EL (cell line): ENCODE measurements at places on chromosomes 7 and 10.

DNA sequence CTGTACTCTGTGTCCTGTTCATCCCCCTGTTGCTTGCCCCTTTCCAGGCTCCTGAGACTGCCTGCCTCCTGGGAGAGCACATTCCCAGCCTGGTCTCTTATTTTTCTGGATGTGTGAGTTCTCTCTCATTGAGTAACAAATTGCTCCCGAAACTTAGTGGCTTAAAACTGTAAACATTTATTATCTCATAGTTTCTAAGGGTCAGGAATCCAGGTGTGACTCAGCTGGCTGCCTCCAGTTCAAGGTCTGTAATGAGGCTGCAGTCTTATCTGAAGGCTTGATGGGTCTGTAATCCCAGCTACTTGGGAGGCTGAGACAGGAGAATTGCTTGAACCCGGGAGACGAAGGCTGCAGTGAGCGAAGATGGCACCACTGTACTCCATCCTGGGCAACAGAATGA lies 53.6 kb upstream of the PRR15 start:
- no peak for DNase-seq

DNA sequence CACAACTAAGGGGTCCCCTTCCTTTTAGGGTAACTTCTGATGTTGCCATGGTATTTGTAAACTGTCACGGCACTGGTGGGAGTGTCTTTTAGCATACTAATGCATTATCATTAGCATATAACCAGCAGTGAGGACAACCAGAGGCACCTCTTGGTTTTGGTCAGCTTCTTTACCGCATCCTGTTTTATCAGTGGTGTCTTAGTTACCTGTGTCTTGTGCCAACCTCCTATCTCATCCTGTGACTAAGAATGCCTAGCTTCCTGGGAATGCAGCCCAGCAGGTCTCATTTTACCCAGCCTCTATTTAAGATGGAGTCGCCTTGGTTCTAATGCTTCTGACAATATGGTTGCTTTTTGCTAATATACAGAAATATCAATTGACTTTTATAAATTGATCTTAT lies 54.9 kb downstream of the AHCYL2 start:
- no peak for DNase-seq

DNA sequence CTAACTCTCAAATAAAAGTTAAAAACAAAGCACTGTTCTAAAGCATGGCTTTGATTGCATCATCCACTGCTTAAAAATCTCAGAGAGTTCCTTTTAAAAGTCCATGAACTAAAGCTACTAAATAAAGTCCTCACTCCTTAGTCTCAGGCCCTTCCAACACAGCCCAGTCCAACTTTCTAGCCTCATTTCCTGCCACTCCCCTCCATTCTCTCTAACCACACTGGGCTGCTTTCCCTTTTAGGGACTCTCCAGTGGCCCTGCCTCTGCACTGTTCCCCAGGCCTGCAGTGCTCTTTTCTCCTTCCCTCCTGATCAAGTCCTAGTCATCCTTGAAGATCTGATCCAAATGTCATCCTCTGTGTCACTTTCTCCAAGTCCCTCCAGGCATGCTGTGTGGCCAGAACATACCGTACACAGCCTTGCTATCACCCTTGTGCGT lies 56.9 kb upstream of the PPP1R3C start:
- DNase-seq = peak; percentile 61

DNA sequence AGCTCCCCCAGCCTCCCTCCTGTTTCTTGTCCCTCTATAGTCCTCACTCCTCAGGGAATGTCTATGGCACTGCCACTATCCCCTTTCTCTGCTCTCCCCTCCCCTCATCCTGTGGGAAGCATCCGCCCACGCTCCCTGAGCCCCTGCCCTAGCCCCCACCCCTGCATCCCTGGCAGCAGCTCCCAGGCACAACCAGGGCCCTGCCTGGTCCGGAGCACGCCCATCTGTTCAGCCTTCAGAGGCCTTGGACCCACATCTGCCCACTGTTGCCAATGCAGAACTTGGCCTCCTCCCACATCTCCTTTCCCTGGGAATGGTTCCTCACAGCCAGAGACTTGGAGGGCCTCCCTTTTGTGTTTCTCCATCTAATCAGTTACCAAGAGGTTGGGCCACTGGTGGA lies 20.4 kb upstream of the TBRG4 start:
- no peak for DNase-seq

- peak; percentile 39 for DNase-seq
These were observed 12.5 kb upstream of the CALD1 start for GRCh38 chr7:134766779-134767519.

DNA sequence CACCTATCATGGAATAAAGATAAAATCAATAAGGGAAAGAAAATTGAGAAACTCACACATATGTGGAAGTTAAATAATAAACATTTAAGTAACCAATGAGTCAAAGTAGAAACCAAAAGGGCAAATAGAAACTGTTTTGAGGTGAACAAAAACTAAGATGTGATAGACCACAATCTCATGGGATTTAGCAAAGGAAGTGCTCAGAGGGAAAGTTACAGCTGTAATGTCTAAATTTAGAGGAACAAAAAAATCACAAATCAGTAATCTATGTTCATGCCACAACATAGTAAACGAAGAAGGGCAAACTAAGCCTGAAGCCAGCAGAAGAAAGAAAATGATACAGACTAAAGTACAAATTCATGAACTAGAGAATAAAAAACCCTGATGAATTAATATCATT lies 16.3 kb downstream of the CYP3A4 start:
- no peak for DNase-seq

DNA sequence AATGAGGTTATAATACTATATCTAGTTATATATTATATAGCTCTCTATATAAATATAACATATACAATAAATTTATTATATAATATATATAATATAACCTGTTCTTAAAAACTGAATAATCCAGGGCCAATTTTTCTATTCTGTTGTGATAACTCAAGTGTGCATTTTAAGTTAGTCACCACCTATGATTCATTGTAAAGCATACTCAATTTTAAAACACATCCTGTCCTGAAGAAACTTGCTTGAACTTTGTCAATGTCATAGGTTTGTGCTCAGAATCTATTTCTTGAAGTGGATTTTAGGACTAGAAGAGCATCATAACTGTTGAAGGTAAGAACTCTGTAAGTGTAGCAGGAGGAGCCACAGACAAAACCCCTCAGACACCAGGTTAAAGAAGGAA lies 1209.8 kb downstream of the REEP3 start:
- DNase-seq = no peak

DNA sequence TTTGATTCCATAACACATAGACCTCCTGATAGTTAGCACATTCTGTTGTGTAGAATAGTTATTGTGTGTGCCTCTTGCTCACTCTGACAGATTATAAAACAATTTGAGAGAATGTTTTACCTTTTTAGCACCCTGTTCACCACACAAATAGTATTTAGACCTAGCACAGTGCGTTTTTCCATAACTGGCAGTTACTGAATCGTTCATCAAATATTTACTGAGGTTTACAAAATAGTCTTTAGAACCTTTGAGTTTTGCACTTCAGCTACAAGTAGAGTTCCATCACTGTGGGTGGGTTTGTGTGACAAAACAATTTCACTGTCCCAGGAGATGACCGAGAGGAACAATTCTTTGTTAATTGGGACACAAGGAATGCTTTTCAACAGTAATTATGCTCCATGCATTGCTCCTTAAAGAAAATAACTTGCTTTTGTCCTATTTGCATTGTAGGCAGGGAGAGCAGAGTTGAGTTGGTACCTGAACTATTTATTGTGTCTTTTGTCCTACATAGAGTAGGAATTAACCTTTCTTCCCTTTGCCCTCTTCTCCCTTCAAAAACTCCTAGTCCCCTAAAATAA lies 62.3 kb downstream of the DNAH11 start:
- DNase-seq = no peak

DNA sequence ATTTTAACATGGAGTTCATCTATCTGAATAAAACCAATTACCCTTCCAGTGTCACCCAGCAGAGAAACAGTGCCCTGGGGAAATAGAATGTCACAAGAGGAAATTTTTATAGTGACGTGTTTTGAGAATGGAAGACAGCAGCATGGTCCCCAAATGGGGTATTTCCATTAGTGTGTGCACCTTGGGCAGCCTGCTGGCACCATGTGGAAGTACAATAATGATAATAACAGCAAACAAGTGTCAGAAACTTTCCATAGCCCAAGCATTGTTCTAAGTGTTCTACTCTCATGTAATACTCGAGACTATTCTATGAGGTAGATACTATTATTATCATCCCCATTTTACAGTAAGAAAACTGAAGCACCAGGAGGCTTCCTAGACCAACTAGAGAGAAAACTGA lies 2.2 kb upstream of the PDE1C start:
- DNase-seq = peak; percentile 48

GRCh38 chr10:131419797-131420196 lies 108.3 kb upstream of the TCERG1L start:
- DNase-seq = no peak

DNA sequence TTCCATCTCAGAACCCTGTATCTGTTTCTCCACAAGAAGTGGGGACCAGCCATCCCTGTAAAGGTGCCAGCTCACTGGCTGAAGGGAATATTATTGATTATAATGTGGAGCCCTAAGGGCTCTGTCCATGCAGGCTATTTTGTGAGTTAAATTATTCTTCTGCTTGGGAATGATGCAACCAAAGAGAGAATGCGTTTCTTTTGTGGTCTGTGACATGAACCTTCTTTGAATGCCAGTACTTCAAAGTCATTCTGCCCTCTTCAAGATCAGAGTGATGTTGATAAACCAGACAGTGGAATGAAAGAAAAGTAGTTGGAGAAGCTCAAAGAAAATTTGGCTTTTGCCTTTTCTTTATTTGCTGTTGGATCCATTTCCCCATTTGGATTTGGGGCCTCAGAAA lies 995.2 kb downstream of the KCNMA1 start:
- DNase-seq = no peak

DNA sequence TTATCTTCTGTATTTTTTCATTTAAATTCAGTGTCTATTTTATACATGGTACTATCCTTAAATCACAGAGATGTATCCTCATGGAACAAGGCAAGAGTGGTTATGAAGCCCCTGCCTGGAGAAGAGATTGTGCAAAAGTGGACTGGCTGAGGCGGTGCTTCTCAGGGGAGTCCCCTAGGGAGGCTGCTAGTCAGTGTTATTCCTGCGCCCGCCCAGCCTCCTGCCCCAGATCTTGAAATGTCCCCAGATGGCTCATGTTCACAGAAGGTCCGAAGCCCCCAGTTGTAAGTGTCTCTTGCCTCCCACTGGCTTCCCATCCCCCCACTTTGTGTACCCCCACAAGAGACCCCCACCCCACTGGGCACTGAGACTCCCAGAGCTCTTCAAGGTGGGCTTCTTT lies 366.9 kb downstream of the TNS3 start:
- no peak for DNase-seq

- DNase-seq = no peak
These were observed 735.3 kb downstream of the MAGI2 start for GRCh38 chr7:78718212-78718611.

GRCh38 chr10:90288391-90288933 lies 569.4 kb downstream of the HTR7 start:
- DNase-seq = peak; percentile 36

DNA sequence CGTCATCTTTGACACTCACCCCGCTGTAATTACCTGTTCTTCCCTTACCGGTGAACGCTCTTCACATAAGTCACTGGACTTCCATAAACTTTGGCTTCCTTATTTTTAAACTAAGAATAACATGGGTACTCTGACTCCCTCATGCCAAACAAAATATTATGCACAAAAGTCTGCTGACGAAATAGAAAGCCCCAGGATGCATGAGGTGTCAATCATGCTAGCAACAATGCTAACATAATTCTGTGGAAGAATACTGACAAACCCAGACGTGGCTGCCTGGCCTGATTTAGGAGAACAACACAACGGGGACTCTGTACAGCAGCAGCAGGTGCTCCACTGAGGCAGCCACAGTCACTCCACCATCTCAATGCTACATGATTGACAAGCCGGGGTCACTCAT lies 137.5 kb downstream of the CCDC71L start:
- no peak for DNase-seq

DNA sequence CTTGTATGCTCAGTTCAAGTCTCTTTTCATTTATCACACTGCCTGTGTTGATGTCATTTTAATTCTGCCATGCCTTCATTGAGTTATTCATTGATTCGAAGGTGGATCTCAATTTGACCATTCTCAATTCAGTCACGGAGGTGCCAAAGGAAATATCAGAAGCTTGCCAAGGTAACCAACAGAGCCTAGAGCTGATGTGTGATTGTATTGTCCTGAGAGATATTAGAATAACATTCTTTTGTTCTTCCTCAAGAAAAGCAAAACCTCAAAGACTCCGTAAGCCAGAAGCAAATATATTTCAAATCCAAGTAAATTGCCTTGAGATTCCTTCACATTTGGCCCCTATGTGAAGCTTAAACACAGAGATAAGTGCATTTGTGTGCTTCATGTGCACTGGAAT lies 345.3 kb downstream of the CXCL12 start:
- no peak for DNase-seq

- peak; percentile 10 for DNase-seq
These were observed 63.5 kb downstream of the FAM204A start for GRCh38 chr10:118278649-118279048.
